ENCODE measurements at places on chromosomes 6 and 20.

GRCh38 chr6:165272585-165272984 lies 36.8 kb downstream of the C6orf118 start:
- no peak for DNase-seq

- DNase-seq: no peak
Measured at GRCh38 chr20:54250691-54251090, 42.8 kb downstream of the PFDN4 start.

- no peak for DNase-seq
Measured at GRCh38 chr6:22583927-22584326, 14.6 kb downstream of the HDGFL1 start.

DNA sequence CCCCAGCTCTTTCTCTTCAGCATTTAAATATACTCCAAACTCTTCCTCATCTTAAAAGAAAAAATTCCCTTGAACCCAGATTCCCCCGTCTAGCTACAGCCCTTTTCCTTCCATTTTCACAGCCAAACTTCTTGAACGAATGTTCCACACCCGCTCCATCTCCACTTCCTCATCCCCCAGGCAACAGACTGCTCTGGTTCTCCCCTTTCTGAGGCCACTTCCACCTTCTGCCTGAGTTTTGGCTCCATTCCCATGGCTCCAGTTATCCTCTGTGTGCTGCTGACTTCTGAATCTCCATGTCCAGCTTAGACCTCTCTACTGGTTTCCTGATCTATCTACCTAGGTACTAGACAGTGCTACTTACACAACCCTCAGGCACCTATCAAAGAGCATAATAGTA lies 106.4 kb downstream of the RALGAPA2 start:
- DNase-seq: no peak

Measured in stimulated activated CD4-positive, alpha-beta T cell treated with anti-CD3 and anti-CD28 coated beads, Interleukin-2, amount 100 ng/mL, for 48 hours (primary cell).